Effector memory CD8-positive, alpha-beta T cell (primary cell): ENCODE measurements at places on chromosomes 11 and 22.

- DNase-seq: no peak
Measured at GRCh38 chr11:111942829-111943228, 5.7 kb downstream of the DIXDC1 start.

- DNase-seq: no peak
Measured at GRCh38 chr11:123033895-123034294, 28.0 kb downstream of the HSPA8 start.

GRCh38 chr11:11528986-11529385 is 92.8 kb downstream of the GALNT18 start:
- DNase-seq: no peak

GRCh38 chr11:58289266-58289665 is 21.2 kb upstream of the OR10W1 start:
- DNase-seq: no peak

- DNase-seq: no peak
Measured at GRCh38 chr22:44537467-44537866, 39.4 kb upstream of the RTL6 start.

DNA sequence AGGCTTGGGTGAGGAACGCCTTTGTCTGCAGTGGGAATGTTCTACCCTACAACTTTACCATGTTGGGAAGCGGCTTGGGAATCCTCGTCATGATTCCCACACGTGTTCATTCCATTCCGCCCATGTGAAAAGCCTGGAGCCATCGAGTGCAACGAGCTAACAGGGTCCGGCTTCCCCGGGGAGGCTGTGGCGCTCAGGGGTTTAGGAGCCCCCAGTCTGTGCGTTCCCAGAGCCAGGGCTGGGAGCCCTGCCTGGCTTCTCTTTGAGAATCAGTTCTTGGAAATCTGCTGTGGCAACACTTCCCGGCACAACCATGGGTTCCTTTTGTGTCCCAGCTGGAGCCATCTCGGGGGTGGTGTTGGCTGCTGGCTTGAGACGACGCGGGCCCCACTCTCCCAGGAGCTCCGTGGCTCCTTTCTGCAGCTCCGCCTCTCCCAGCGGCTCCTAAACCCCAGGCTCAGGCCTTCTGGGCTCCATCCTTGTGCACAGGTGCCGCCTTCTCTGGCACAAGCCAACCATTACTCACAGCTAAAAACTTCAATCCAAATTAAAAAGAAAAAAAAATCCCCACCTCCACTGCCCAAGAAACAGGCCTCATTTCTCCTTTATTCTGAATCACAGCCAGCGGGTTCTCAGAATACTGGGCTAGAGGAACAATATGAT is 18.7 kb upstream of the PPFIA1 start:
- DNase-seq: no peak

GRCh38 chr11:14953904-14954303 is 18.2 kb downstream of the CALCA start:
- no peak for DNase-seq
